NCI-H2081 treated with DMSO at 0.1 percent for 48 hours (cell line): ENCODE measurements at places on chromosomes 1 and 21.

- DNase-seq, result no peak
Observed at GRCh38 chr1:198117267-198117666, 39.5 kb upstream of the NEK7 start.

DNA sequence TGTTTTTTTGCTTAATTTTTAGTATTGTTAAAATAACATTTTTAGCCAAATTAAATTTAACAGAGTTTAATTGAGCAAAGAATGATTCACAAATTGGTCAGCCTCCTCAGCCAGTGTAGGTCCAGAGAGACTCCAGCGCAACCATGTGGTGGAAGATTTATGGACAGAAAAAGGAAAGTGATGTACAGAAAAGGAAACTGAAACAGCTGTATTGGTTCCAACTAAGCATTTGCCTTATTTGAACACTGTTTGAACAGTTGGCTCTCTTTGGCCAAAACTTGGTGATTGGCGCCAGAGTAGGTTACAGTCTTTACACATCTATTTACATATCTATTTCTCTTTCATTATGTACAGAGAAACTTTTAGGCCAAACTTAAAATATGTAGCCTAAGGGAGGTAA lies 19.4 kb downstream of the RPS6KC1 start:
- peak; percentile 81 for DNase-seq

DNA sequence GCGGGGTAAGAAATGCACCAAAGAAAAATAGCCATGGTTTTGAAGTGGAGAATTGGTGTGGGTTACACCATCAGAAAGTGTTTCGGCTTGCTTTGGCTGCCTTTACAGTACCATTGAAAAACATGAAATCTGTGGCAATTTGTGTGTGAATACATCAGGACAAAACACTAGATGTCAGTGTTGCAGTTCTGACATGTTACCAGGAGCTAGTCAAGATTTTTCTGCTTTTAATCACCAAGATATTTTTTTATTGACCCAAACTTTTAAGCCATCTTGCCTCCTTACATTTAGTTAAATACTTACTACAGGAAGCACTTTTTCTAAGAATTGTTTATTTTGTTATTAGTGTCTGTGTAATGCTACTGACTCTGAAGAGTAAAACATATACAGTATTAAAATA lies 14.3 kb downstream of the RRP15 start:
- DNase-seq, result peak; percentile 26

DNA sequence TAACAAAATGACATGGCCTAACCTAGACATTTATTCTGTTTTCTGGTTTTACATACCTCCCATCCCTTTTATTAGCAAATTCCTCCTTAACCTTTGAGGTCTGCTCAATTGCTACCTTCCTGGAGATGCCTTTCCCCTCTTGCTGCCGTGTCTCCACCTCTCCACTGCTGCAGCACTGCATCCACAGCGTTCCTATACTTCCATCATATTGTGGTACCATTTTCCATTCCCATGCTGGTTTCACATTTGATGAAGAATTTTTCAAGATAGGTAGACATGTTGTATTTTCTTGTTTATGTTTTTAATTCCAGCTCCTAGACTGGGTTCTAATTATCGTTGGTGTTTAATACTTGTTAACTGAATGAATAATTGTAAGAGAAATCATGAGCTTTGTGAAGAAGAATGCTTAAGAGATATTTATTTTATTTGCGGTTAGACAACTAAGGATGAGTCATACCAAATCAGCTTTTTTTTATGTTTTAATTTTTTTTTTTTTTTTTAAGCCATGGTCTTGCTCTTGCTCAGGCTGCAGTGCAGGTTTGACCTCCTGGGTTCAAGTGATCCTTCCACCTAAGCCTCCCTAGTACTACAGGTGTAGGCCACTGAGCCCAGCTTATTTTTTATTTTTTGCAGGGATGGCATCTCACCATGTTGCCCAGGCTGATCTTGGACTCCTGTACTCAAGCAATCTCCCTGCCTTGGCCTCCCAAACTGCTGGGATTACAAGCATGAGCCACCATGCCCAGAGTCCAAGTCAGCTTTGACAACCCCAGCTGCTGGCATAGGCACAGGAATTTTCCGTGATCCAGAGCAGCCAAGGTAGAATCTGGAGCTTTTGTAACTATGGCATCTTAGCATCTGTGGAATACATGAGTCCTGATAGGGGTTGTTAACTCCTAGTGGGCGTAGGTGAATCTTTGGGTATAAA lies 44.0 kb downstream of the ATP6V1G3 start:
- DNase-seq, result no peak

DNA sequence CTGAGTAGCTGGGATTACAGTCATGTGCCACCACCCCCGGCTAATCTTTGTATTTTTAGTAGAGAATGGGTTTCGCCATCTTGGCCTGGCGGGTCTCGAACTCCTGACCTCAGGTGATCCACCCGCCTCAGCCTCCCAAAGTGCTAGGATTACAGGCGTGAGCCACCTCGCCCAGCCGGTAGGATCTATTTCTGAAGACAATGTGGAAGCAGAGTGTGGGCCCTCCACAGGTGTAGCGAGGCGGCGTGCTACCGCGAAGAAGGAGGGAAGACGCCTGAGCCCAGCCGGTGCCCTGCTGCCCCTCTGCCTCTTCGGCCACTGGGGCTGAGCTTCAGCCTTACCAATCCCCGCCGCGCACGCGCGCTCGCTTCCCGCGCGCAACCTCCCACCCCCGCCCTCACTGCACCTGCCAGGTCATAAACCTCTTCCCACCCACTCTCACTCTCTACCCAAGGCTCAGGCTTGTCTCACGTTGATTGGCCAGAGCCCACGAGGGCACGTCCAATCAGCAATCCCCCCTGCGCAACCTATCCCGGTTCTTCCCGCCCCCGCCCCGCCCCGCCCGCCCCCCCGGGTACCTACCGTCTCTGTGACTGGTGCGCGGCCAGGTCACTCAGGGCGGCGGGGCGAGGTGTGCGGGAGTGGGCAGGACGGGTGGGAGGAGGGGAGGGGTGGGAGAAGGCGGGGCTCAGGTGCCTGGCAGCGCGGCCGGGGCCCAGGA lies 409 bp upstream of the HOOK1 start:
- peak; percentile 83 for DNase-seq

DNA sequence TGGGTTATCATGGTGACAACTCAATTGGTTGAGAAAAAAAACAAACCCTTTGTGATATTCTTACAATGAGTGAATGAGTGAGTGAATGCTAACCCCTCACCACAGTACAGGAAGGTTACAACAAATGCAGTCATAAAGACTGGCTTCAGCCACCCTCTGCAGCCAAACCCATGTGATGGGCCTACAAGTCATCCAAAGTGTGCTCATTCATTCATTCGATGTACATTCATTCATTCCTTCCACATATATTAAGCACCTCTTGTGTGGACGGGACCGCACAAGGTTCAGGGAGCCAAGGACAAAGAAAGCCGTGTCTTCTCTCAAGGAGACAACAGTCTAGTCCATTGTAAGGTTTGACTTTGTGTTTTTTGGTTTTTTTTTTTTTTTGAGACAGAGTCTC lies 49.4 kb downstream of the WDR4 start:
- DNase-seq, result no peak

DNA sequence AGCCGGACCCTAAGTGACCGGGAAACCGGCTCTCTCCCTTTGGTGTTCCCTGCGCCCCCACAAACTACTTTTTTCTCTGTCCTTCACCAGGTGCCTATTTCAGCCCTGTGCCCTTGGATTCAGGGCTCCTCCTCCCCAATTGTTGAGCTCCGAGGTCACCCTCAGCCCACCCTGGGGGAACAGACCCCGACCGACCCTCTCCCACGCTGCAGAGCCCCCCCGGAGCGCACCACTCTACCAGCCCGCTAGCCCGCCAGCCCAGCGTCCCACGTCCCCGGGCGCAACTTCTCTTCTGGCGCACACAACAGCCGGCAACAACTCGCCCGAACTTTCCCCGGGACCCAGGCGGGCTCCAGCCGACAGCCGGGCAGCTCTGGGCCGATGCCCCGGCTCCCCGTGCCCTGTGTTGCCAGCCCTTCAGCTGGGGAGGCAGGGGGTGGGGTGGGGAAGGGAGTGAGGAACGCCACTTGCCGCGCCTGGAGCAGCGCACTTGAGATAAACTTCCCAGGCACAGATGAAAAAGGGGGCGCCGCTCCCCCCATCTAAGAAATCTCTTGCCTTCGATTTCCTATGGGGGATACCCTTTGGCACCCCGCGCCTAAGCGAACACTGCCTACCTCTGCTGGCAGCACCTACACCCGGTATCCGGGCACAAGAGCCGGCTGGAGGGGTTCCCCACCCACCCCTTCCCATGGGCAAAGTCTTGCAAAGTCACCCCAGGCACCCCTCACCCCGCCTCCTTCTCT lies 997 bp downstream of the CASZ1 start:
- no peak for DNase-seq

GRCh38 chr1:3031401-3032221 lies 10.3 kb downstream of the ACTRT2 start:
- DNase-seq, result no peak

- no peak for DNase-seq
Observed at GRCh38 chr1:245207801-245208200, 53.0 kb downstream of the KIF26B start.

DNA sequence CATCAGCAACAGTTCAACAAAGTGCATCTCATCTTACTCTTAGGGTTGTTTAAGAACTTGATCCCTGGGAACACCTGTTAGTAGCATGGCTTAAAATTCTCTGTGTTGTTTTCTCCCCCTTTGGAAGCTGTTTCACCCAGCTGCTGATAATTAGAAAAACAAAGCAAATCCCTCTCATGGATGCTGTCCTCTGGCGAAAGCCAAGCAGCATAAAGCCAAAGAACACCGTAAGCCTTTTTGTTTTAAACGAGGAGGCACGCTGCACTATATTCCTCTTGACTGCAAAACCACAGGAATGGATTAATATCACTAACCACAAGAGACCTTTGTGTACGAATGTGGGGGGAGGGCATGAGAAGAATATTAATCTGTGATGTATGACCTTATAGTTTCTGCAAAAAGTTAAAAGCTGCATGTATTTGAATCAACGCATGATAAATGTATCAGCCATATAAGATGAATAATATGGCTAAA lies 923.2 kb downstream of the LTN1 start:
- no peak for DNase-seq
